Hepatic stellate cell (primary cell): ENCODE measurements at places on chromosomes 1 and 21.

DNA sequence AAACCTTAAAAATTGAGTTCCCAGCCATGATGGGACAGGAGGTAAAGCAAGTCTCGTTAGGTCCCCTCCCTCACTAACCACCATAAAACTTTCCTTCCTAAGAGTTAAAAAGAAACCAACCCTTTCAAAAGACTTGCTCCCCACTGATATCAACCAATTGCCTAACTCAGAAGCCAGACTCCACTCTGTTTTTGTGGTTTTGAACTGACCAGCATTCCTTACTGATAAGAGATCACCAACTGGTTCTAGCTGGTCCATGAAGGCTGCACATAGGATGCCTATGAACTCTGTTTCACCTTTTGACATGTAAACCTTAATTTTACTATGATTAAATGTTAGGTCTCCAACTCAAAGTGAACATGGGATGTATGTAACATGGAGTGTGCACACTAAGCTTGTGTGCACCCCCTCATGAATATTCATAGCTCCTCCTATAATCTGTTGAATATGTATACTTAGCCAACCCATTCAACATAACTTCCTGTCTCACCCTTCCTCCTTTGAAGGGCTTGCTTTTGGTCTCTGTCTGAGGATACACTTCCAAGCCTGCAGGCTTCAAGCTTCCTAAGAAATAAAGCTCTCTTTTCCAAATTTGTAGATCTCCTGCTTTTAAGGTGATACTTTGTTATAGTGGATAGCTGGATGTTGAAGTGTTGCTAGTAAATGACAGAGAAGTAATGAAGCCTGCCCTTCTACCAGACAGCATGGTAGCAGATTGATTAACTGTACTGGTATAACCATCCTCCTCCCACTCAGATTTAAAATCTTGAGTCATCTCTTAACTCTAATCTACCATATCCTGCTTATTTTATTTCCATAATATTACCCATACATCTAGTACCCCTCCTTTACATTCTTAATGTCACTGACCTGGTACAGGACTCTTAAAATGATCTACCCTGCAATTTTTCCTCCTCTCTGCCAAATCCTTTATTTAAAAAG lies 95.6 kb downstream of the ZNF644 start:
- peak; percentile 23 for DNase-seq

DNA sequence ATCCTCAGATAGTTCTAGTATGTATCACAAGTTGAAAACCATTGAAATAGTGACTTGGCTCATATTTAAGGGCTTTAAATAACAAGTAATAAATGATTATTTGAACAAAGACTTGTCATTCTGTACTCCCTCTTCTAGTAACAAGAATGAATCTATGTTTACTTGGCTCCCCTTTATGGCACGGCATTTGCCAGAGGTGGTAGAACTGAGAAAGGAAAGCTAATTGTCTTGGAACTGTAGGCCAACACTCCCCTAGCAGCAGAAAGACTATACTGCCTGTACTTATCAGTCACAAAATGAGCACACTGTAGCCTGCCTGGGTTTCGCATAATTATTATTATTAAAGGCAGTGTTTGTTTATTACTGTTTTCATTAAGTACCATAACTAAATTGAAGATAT lies 29.6 kb upstream of the SMYD2 start:
- DNase-seq: no peak

DNA sequence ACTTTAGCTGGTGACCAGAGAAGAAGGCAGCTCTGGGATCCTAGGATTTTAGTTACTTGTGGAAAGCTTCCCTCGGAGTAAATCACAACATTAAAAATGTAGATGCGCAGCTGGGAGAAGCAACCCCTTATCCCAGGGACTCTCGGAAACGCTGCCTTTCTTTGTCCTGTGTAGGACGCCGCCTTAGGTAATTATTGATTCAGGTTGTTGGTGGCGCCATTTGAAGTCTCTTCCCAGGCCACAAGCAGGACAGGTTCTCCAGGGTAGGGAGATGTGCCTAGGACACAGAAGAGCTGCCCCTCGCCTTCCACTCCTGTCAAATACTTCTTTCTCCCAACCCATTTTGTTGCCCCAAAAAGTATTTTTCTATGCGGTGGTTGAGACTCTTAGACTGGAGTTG lies 10.3 kb downstream of the SLC37A1 start:
- DNase-seq: no peak

DNA sequence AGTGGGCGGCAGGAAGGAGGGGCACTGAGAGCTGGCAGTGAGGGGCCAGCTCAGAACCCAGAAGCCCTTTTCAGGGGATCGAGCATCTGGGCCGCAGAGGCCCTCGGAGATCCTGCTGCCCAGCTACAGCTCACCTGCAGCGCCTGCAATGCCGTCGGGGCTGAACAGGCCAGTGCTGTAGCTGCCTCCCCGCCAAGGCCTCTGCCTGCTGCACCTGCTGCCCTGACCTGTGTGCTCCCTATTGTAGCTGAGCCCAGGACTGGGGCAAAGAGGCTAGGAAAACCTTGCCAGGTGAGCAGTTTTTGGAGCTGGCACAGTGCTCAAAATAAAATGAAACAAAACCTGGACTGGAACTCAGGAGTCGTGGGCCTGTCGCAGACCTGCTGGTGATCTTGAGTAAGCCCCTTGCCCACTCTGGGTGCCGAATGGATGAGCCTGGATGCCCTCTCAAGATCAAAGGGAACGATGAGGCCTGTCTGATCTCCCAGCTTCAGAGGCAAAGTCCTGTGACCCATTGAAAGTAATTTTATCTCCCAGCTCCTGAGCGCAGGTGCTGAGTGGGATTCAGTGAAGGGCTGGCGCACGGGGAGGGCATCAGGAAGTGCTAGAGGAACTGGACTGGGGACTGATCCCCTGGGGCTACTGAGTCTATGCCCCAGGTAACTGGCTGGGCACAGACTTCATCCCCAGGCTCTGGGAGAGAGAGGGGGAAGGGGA lies 154.6 kb downstream of the FOXD2 start:
- no peak for DNase-seq
